ENCODE measurements at places on chromosomes 5 and 9. TPM values are rescaled to one million over a fixed set of nuclear protein-coding genes. Genes with fewer than 3 reads are reported as not detected.

FOXI1 gene
- total RNA-seq = not detected

FRRS1L gene
- total RNA-seq = not detected

SLC46A2 gene
- not detected for total RNA-seq

GIN1 gene
- 10.7 TPM for total RNA-seq

RELL2 gene
- total RNA-seq = 17.9 TPM

LCN15 gene
- not detected for total RNA-seq

ZNF879 gene
- 2.4 TPM for total RNA-seq

DNA sequence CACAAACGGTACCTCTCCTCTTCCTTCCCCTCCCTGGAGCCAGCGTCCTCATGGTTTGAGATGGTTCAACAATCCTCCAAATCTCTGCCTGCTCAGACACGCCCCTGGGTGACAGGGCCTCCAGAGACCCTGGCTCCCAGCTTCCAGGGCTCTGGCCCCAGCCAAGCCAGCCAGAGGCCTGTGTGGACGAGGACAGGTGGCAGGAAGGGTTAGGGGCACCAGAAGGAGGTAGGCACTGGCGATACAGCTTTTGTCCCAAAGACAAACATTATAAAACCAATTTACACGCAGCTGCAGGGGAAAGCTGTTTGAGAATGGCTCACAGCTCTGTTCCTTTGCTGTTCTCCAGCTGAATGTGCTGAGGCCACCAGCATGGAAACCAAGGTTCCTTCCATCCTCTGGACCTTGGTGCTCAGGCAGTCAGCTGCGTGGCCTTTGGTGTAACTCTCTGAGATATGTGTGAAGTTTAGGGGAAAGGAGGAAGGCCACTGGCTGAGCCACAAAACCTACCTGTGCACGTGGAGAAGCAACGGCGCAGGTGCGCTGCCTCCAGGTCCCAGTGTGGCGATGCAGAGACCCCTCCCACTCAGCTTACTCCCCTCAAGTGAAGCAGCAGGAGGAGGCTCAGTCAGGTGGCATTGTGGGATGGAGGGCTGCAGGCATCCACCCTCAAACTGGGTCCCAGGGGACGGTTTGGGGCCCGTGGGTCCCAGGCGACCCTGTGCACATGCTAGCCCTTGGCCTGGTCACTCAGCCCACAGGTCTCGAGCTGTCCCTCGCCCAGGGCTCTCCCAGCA lies 4.3 kb upstream of the QRFP start:
- H3K27me3 ChIP-seq = peaks cover 2% of the 10 kb centered on the region
- H3K4me3 ChIP-seq = no peak overlapping the region
- H3K27ac ChIP-seq = no peak overlapping the region
- no peaks in the 10 kb centered on the region for H3K4me1 ChIP-seq
- H3K36me3 ChIP-seq = no peaks in the 10 kb centered on the region

GRCh38 chr9:122904823-122905710 lies at the start of gene RC3H2:
RC3H2 (minus strand) TSS chr9:122905359; CDS start chr9:122897509, 7,850 bp downstream.
- no peaks in the 10 kb centered on the region for H3K27me3 ChIP-seq
- peaks cover 9% of the 10 kb centered on the region for H3K36me3 ChIP-seq
- DNase-seq = peak; percentile 98
- H3K4me3 ChIP-seq = peak within 1 kb of the TSS; percentile 94
- peaks cover 20% of the 10 kb centered on the region for H3K4me1 ChIP-seq

GRCh38 chr9:133975511-133975910 lies 16.6 kb downstream of the VAV2 start:
- no peak overlapping the region for H3K27ac ChIP-seq
- no peak for DNase-seq
- no peaks in the 10 kb centered on the region for H3K4me1 ChIP-seq
- H3K27me3 ChIP-seq = no peaks in the 10 kb centered on the region

DNA sequence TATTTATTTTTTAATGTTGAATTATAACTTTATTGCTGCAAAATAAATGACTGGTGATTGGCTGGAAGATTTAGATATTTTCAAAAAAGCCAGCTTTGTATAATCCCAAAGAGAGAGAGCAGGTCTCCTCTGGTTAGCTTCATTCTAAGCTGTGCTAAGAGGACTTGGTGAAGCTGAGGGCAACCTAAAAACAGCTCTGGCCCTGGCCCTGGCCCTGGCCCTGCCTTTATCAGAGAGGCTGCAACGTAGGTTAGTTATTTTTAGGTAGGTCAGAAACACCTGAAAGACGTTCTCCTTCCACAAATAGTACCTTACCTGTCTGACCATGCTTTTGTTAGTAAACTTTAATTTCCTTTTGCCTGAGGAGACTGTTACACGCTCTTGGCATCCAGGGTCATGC lies 58.7 kb downstream of the KLF9 start:
- H3K4me1 ChIP-seq = no peaks in the 10 kb centered on the region
- no peak for DNase-seq
- H3K36me3 ChIP-seq = peaks cover 9% of the 10 kb centered on the region

DNA sequence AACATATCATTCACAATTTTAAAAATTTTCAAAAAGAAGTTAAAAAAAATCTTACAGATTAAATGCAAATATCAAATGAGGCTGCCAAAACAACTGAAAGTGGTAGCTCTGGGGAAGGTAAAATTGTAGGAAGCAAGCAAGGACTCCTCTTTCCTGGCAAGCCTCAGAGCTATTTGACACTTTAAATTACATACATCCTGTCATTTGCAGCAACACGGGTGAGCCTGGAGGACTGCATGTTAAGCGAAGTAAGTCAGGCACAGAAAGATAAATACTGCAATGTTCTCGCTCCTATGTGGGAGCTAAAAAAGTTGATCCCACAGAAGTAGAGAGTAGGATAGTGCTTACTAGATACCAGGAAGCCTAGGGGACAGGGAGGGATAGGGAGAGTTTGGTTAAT lies 58.0 kb downstream of the LPAR1 start:
- no peaks in the 10 kb centered on the region for H3K36me3 ChIP-seq
- H3K27me3 ChIP-seq = no peaks in the 10 kb centered on the region
- no peak for DNase-seq
- H3K27ac ChIP-seq = no peak overlapping the region
- H3K4me1 ChIP-seq = no peaks in the 10 kb centered on the region
